ENCODE measurements at places on chromosomes 6 and 20.

DNA sequence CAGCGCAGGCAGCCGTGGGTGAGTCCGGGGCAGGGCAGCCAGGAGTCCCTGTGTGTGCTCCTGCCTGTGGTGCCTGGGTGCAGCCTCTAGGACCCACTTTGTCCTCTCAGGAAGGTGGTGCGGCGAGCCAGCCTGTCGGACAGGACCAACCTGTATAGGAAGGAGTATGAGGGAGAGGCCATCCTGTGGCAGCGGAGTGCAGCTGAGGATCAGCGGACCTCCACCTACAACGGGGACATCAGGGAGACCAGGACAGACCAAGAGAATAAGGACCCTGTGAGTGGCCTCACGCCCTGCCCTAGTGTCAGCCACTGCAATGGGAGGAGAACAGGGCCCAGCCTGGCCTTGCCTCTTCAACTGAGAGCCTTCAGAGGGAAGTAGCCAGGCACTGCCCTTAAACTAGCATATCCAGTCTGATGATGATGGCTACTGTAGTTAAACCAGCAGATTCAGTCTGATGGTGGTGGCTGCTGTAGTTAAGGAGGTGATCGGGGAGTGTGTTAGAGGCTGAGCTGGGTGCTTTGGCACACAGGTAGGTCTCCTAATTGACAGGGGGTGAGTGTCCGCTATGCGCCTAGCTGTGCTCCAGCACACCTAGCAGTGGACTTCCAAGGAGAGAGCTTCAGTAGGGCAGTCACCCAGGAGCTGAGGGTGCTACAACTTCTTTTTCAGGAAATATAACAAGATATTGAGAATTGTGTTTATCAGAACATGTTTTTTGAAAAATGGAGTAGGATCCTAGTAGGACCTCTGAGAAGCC lies 18.1 kb upstream of the FAM83D start:
- DNase-seq, result no peak

GRCh38 chr6:55379471-55379870 lies 52.2 kb downstream of the GFRAL start:
- no peak for DNase-seq

DNA sequence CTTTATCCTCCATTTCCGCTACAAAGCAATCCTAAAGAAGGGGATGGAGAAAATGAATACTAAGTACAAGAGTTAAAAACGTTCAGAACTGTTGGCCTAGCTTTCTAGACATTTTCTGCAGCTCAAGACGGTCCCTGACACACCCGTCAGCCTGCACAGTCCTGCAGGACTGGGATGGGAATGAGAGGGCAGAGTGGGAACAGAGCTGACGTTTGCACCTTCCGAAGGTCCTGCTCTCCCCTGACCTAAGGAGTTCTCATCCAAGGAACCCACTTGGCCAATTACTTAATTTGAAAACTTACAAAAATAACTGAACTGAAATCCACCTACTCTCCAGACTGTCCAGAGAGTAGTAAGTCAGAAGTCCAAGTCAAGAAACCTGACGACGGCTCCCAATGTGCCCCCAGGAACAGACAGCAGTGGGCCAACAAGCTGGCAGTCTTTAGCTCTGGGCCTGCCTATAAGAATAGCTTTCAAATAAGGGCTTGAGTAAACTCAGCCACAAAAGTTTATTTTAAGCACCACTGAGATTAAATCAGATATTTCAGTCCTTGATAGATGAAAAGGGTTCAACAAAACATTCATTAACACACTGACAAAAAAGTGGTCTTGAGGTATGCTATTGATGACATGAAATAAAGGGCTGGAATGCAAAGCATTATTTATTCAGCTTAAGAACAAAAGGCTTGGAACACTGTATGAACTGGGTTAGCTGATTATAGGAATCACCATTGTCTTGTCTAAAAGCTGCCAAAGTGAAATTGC lies 76.8 kb downstream of the CNKSR3 start:
- DNase-seq, result no peak

DNA sequence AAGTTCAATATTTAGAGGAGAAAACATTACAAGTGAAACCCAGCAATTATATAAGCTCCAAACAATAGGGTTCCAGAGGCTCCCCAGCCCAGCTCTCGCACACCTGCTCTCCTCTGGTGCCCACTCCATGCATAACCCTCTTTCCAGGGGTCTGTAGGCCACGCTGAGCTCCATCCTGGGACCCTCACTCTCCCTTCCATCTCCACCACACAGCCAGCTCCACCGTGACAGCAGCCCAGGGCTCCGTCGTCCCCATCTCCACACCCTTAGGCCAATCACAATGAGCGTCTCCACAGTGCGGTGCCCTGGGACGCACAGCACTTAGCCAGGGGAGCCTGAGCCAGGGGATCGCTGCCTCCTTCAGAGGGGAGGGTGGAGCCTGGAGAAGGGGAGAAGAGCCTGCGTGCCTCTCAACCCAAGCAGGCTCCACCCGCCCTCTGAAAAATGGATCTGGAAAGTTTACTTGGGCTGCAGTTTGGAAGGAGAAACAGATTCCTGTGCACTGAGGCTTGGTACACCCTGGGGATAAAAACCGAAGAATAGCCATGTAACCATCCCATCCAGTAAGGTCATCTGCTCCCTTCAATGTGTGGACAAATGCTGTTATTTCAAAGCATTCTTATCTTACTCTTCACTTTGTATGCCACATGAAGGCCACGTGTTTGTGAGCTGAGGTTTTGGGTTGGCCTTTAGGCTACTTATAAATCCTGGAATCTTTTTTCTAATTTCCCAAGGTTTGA lies 72.4 kb upstream of the GGTLC1 start:
- DNase-seq, result no peak

- DNase-seq, result no peak
Observed at GRCh38 chr20:58586565-58587093, 64.5 kb upstream of the STX16 start.

All from SIG-M5 (cell line).